ENCODE measurements at places on chromosomes 13 and 19.

DNA sequence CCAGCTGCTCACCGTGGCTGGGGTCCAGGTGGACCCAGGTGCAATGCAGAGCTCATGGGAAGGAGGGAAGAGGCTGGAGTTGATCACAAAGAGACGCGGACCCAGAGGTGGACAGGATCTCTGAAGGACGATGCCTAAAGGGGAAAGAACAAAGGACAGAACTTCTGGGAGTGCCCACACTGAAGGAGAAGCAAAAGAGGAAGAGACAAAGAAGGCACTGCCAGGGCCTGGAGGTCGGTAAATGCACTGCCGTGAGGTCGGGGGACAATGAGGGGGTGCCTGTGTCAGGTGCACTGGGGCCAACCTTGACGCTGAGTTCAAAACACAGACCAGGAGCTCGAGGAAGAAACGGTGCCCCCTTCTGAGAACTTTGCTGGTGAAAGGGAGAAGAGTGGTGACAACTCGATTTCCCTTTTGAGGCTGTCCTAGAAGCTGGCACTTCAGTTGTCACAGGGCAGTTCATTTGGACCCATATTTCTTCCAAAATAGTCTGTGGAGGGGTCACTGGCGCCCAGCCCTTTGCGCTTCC, 55.6 kb downstream of the GJA3 start:
- DNase-seq, result no peak

- peak; percentile 33 for DNase-seq
These were observed 2.8 kb downstream of the TNNT1 start for GRCh38 chr19:55146078-55146704.

- no peak for DNase-seq
These were observed 1.3 kb downstream of the EXOSC8 start for GRCh38 chr13:37001921-37002250.

GRCh38 chr13:47665043-47665442, 336.0 kb downstream of the SUCLA2 start:
- DNase-seq, result no peak

DNA sequence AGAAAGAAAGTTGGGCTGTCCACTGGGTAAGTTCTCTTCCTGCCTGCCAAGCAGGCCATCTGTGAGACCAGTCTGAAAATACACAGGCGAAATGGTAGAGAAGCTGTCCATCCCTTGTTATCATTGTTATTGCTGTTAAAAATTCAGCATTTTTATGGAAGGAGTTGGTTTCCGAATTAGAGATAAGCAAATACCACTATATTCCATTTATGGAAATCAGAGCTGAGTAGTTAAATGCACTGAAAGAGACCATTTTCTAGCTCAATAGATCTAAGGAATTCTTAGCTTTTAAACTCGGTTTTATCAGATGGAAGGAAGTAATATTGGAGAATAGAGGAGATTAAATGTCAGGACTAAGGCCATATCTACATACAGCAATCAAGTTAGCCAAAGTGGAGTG, 40.7 kb downstream of the MZT1 start:
- no peak for DNase-seq

DNA sequence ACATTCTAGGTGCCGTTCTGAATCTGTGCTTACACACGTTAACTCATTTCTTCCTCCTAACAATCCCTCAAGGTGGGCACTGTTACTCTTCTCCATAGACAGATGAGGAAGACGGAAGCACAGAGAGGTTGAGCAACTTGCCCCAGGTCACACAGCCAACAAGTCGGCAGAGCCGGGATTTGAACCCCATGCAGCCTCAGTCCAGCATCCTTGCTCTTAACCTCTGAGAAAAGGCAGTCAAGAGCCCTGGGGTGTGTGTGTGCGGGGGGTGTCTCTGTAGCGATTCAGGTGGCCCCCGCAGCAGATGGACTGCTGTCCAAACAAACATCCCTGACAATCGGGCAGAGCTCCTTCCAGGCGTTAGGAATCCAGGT, 6.3 kb downstream of the PTPRS start:
- DNase-seq, result no peak

DNA sequence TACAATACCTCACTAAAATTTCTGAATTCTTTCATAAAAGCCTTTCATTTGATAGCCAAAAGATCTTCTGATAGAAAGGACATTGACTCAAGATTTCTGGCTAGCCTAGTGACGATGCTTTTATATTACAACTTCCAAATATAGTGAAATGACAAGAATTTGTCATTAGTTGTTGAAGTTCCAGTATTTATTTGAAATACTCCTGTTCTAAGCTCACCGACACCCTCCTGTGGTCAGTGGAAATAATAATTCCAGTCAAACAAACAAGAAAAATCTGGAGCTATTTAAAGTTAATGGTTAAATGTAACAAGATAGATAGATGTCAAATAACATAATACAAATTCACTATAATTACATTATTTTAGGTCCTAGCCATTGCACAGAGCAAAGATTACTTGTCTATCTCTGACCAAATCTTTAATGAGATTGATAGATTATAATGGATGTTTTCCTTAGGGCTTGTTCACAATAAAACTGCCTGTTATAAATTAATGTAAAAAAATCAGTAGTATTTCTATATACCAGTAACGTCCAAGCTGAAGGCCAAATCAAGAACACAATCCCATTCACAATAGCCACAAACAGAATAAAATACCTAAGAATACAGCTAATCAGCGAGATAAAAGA, 195.5 kb downstream of the RGCC start:
- peak; percentile 71 for DNase-seq

DNA sequence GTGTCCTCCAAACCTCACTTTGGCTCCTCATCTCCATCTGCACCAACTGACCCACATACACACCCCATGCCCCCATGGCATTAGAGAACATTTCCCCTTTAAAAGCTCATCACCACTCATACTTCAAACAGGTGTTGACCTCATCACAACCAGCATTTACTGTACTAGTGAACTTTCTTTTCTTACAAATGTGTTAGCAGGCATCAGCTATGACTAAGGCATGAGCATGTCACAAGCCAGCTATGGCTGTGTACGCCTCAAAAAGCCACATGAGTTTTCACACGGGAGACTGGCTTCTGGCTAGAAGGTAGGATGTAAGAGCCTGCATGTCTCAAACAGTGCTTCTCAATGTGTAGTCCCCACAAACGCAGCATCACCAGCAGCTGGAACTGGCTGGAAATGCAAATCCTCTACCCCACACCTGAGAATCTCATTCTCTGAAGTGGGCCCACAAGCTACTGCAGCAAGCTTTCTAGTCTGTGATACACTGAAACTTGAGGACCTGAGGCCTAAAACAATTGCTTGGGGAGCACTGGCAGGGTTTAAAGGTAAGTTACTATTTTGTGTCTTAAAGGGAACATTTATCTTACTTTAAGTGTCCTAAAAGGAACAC, 66.8 kb downstream of the TUBGCP3 start:
- DNase-seq, result no peak

DNA sequence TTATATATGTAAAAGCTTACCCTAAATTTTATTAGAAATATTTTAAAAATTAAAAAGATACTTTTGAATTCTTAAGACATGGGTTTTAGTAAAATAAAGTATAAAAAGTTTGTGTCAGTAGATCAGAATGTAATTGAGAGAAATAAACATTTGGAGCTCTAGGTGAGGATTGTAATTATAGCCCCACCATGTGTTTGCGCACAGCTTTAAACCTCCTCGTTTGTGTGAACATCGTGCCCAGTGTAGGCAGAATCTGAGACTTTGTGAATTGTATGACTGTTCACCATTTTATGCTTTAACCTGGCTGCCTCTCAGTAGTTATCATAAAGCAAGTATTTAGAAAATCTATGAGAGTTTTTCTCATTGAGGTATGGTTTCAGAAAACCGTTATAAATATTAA, 29.1 kb downstream of the CUL4A start:
- DNase-seq, result peak; percentile 16

DNA sequence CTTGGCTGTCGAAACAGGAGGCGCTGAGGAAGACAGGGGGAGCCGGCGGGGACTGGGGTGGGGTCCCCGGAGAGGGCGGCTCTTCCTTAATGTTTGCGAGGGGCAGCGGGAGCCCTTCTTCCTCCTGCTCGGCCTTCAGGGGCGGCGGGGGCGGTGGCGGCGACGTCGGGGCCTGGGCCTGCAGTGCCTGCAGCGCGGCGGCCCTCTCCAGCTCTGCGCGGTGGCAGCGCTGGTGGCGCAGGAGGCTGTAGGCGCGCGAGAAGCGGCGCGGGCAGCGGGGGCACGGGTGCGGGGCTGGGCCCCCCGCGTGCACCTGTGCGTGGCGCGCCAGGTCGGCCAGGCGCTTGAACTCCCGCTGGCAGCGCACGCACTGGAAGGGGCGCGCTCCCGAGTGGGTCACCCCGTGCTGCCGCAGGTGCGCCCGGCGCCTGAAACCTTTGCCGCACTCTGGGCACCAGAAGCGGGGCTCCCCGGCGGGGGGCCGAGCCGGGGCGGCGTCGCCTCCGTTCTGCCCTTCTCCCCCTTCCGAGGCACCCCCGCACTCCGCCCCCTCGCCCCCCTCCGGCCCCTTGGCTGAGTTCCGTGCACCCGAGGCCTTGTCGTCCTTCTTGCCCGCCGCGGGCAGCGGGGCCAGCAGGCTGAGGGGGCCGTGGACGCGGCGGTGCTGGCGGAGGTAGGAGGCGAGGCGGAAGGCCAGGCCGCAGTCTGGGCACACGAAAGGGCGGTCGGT, 2.5 kb downstream of the ZNF579 start:
- no peak for DNase-seq

DNA sequence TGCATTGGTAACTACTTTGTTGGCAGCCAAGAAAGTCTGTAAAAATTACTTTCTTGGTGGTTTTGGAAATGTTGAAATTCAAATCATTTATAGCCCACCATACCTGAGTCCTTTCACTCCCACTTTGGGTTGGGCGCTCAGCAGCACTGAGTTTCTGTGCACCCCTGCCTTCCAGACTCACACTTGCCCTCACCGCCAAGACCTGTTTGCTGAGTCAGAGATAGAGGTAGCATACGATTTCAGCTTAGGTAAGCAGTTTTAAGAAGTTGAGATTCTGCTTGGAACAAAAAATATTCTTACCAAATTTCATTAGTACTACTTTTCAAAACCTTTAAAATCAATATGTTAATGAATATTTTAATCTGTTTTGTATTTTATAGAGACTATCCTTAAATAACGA, 12.6 kb downstream of the MPHOSPH8 start:
- no peak for DNase-seq

DNA sequence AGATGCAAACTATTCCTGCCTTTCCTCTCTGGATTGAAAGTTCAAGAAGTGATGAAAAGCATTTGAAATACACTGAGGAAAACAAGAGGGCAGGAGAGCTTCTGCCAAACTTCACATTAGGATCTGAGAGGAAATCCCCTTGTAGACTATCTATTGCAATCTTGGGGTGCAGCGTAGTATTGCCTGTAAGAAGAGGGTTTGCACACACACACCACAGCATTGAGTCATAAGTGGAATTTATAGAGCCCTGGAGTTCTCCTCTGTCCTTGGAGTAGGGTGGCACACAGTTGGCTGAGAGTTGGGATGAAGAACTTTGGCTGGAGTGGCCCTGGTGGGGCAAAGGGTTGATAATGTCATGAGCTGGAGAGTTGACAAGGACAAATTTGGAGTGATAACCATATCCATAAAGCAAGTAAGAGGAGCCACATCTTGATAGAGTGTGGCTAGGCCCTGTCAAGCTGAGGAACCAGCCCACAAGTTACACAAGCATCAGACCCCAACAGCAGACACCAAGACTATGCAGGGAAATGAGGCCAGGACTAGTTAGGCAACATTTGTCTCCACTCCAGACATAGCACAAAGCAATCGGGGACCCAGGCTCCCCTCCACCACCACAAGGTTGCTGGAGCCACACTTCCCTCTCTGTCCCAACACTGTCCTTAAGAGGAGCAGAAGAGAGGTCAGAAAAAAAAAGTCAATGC, 520.9 kb downstream of the KLF5 start:
- no peak for DNase-seq

GRCh38 chr13:51223560-51224270, 1.5 kb downstream of the FAM124A start:
- no peak for DNase-seq

GRCh38 chr19:3175781-3176714, 2.5 kb upstream of the S1PR4 start:
- DNase-seq, result peak; percentile 57

GRCh38 chr19:13849991-13850909, 26.7 kb upstream of the NANOS3 start:
- DNase-seq, result peak; percentile 84

DNA sequence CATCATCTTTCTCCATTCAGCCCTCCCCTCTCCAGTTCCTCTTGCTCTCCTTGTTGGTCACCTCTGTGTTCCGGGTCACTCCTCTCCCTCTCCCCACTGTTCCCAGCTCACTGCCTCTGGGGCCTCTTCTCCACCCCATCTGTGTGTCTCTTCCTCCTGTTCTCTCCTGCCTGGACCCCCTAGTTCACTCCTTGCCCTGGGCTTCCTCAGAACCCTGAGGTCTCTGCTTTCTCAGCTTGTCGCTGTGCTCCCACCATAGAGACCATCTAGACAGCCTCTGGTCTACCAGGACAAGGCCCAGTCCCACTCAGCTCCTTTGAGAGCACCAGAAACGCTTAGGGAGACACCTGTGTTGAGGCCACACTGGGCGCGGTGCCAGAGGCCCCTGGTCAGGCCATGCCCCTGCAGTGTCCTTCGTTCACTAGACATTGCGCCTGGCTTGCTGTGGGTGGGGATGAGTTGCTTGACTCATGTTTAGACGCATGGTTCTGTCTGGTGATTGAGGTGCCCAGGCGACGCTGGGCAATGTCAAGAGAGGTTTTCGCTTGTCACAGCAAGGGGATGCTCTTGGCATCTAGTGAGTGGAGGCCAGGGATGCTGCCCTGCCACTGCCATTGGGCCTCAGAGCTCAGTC, 4.8 kb downstream of the LENG9 start:
- DNase-seq, result no peak

- peak; percentile 82 for DNase-seq
These were observed 389.3 kb upstream of the PCDH9 start for GRCh38 chr13:67619351-67619994.

DNA sequence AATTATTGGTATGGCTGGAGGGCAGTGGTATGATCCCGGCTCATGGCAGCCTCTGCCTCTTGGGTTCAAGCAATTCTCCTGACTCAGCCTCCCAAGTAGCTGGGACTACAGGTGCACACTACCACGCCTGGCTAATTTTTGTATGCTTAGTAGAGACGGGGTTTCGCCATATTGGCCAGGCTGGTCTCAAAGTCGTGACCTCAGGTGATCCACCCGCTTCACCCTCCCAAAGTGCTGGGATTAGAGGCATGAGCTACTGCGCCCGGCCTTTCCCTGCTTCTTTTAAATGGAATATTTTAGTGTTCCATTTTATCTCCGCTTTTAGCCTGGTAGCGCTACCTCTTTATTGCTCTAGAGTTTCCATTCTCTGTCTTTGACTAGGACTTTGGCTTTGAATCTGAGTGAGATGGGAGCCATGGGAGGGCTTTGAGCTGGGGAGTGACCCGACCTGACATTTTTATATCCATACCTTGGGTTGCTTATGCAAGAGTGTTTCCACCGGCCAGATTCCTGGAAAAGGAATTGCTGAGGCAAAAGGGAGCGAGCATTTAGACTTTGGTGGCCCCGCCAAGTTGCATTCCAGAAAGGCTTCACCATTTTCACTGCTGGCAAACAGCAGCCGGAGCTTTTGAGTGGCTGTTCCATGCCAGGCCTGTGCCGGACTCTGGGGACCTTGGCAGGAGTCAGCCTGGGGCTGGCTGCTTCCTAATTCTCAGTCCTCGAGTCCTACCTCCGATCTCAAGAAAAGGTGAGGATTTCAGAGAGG, 22.9 kb downstream of the BICRA start:
- DNase-seq, result no peak
